ENCODE measurements at places on chromosomes 1 and 21. TPM values are rescaled to one million over a fixed set of nuclear protein-coding genes. Genes with fewer than 3 reads are reported as not detected.
A peak's percentile ranks its signal among the peaks of the same experiment; 100 is the strongest.

- DNase-seq: no peak
Observed at GRCh38 chr21:39531840-39532239, 80.1 kb downstream of the SH3BGR start.

GRCh38 chr21:37452227-37452626 lies 85.7 kb downstream of the DYRK1A start:
- DNase-seq: no peak

DNA sequence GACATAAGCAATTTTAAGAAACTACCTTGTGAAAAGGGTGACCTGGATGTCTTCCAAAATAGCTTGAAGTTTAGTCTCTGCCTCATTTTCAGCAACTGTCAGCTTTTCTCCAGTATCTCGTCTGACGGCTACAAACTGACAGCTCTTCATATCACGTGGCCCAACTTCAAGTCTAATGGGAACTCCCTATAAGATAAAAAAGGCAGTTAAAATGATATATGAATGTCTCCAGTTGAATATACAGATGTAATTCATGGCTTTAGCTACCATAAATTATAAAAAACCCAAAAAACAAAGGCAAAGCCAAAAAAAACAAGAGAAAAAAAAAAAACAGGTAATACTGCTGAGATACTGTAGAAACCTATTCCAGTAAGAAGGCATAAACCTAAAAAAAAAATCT lies 44.9 kb upstream of the SLC30A10 start:
- DNase-seq: no peak

- DNase-seq: no peak
Observed at GRCh38 chr1:161768986-161769672, 3.0 kb downstream of the ATF6 start.

DNA sequence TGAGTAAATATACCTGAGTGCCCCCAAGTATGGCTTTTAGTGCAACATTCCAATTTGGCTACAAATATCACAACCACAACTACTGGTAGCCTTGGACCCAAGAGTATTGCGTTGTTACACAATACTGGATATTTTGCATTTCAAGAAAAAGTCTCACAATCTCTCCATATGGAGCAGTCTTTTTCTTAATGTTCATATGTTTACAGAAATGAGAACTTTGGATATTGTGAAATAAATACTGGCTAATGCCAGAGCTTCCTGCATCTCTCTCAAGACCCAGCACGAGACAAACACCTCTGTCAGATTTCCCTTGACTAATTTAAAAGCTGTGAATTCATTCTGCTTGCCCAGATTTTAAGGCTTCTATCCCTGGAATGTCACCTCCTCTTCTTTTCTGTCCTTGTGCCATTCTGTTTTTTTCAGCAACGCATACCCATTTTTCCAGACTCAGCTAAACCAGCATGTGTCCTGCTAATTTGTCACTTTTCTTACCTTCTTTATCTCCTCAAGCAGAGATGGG lies 136.2 kb upstream of the BACE2 start:
- no peak for DNase-seq

- DNase-seq: no peak
Observed at GRCh38 chr1:243267471-243267880, 11.6 kb downstream of the SDCCAG8 start.

DNA sequence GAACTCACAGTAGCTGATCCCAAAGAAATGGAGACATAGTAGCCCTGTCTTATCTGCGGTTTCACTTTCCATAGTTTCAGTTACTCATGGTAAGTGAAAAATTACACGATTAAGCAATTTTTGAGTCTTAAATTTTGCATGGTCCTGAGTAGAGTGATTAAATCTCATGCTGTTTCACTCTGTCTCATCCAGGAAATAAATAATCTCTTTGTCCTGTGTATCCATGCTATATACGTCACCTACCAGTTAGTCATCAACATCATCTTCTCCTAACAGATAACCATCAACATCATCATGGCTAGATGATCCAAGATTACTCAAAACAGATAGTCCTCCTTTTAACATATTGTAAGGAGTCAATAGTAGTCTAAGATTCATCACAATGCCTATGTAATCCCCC lies 1589.3 kb downstream of the BRINP3 start:
- no peak for DNase-seq

- peak; percentile 92 for DNase-seq
Observed at GRCh38 chr1:200896531-200897196, 2.0 kb downstream of the INAVA start.

DNA sequence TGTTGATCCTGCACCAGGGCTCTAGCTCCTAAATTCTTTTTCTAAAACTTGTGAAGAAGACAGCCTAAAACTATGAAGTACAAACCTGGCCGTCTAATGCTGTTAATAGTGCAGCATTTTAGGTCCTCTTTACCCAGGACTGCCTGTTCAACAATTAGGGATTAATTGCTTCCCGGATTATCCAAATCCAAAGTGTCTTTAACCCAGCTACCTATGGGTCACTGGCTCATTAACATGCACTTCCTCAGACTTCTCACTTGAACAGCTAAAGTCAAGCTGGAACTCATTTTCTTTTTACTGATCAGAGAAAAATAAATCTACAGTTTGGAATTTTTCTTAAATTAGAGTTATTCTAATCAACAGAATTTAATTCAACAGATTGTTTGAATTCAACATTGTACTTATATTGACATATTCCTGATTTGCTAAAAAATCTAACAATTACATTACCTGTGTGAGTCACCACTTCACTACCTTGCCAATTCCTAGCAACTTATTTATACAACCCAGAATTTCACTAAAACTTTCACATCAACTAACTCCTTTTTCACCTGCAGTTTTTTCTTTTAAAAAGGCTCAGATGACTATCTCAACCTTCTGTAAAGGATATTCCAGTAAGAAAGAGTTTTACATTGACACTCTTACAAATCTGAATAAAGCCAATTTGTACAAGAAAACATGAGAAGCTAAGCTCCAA lies 3.3 kb downstream of the HNRNPU start:
- DNase-seq: no peak

- DNase-seq: no peak
Observed at GRCh38 chr1:172674831-172675613, 16.1 kb downstream of the FASLG start.

DNA sequence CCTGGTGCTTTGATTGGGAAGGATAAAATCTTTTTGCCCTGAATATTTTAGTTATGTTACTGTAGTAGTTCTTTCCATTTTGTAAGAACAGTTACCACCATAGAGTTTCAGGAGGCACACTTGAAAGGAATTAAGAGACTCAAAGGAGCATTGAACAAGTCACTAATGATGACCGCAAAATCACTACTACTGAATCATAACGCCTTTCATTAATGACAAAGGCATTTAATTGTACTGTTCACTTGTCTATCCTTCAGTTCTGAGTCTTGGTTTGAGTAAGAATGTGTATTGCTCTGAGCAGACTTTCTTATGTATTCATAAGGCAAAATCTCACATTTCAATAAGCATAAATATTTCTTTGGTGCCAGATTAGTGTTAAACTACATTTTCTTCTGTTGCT lies 24.9 kb downstream of the LHX9 start:
- no peak for DNase-seq

DNA sequence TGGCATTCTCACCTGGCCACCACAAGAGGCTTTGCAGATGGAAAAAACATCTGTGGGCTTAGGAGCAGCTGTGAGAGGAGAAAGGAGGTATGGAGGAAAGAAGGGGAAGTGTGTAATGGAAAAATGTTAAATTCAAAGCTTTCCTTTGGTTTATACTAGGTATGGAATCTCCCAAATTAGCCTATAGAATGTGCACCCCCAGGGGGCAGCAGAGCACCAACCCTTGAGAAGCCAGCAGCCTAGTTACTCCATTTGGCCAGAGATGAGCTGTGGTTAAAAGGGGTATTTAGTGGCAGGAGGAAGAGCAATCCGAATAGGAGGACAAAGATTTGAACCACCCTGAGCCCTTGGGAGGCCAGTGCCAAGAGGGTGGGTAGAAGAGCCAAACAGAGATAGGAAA lies 97.5 kb upstream of the CTTNBP2NL start:
- peak; percentile 49 for DNase-seq

DNA sequence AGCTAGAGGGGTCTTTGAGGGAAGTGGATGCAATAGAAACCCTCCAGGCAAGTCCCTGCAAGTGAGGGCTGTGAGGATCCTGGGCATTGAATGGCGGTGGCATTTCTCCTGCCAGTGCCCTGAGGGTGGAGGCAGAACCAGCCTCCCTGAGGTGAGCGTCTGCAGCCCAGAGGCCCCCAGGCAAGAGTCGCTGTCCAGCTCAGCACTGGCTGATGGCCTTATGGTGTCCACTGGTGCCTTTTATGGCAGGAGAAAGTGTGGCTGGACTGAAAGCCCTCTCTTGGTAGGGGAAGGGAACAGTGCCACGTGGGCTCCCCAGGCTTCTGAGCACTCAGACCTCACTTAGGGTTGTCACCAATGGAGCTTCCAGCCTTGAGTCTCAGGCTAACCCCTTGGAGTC lies 77.3 kb downstream of the SH3BGR start:
- no peak for DNase-seq

DNA sequence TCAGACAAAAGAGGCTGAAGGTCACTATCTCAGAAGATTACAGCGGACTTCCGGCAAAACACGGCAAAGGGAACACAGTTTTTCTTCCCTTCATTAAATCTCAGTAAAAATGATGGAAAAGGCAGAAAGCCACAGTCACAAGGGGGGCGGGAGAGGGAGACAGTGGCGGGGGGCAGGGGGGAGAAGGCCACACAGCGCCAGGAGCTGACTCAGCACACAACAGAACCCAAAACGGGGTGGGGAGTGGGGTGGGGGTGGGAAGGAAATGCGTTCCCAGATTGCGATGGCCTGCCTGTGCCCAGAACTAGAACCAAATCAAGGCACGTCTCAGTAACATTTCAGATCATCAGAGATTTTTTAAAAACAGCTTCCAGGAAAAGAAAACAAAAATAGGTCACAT lies 13.4 kb downstream of the CFAP74 start:
- DNase-seq: no peak

- no peak for DNase-seq
Observed at GRCh38 chr1:93769777-93770176, 88.1 kb upstream of the BCAR3 start.

GRCh38 chr1:91827459-91828321 lies 58.3 kb downstream of the TGFBR3 start:
- DNase-seq: peak; percentile 48

- no peak for DNase-seq
Observed at GRCh38 chr1:119052267-119052666, 64.1 kb upstream of the TBX15 start.

GRCh38 chr1:169119405-169119804 lies 12.9 kb downstream of the ATP1B1 start:
- no peak for DNase-seq

DNA sequence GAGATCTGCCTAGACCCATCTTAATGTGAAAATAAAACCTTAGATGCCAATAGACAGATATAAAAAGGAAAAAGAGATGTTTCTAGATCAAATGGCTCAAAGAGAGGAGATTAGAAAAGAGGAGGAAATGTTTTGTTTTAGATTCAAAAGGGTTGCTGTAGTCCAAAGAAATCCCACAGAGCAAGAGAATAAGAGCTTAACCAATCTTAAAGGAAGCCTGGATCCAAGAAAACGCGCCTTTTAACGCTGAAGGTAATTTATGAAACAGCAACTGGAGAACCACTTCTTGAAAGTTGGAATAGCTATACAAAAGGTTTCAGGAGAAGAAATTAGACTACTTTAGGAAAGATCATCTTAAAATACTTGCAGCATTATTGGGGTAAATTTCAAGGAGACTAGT lies 298.8 kb downstream of the BRINP2 start:
- no peak for DNase-seq

DNA sequence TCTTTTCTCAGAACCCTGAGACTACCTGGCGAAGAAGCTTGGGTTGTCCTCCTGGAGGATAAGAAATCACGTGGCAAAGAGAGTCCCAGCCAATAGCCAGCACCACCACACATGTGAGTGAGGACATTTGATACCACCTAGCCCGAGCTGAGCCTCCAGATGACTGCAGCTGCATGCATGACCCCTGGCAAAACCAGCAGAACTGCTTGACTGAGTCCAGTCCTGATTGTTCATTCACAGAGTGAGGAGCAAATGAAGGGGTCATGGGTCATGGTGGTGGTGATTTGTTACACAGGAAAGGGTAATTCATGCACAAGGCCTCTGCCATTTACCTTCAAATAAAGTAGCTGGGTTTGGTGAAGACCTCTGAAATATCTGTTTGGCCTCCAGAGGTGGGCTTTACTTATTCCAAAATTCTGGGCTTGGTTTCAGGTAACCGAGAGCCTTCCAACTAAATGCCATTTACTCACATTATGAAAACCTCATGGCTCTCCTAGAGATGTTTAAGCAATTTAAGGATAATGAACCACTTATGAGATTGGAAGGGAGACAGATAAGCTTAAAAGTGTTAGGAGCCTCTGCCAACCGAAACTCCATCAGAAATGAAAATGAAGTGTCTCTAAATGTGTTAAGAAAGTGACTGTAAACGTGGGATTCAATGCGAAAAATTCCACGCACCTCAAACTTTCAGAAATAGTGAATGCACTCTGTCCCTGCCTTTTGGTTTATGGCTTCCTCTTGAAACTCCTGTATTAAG lies 163.3 kb downstream of the SLC35F3 start:
- no peak for DNase-seq

DNA sequence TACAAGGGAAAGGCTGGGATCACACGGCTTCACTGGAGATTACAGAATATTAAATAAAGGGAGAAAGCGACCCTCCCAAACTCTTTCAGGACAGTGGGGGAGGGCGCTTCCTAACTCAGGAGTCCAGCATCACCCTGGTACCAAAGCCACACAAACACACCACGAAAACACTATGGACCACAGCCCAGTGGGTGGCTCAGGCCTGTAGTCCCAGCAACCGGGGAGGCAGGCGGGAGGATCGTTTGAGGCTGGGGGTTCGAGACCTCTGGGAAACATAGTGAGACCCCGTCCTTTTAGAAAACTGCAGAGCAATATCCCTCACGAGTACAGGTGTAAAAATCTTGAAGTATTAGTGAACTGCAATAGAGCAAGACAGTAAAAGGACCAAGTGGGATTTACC lies 16.0 kb downstream of the TRIM11 start:
- DNase-seq: no peak

DNA sequence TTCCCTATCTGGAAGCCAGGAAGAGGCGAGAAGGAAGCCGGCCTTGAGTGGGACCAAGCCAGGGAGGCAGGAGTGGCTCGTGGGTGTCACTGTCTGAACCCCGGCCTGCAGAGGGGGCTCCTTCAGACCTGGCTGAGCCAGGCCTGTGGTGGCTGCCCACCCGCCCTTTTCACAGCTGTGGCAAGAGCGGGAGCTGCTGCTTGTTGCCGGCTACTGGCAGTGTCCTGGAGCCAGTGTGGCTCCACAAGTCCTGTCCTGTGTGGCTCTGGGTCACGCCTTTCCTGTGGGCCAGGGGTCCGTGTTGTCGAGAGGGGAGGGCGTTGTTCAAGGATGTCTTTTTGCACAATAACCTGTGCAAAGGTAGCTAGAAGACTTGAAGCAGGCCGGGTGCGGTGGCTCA lies 1.3 kb downstream of the PFKL start:
- no peak for DNase-seq

Gene RNU1-3
- 1,358 TPM for total RNA-seq

Gene IL12RB2
- 0.98 TPM for total RNA-seq

Gene OVAAL
- not detected for total RNA-seq

Gene SLFNL1
- total RNA-seq: 0.60 TPM

Gene COL6A1
- total RNA-seq: 583 TPM

Gene TRABD2B
- 11.2 TPM for total RNA-seq

Gene PGLYRP3
- total RNA-seq: not detected
